ENCODE measurements at places on chromosomes 1 and 21. TPM values are rescaled to one million over a fixed set of nuclear protein-coding genes. Genes with fewer than 3 reads are reported as not detected.

UBE2U gene
- total RNA-seq, result not detected

SPATA21 gene
- 0.40 TPM for total RNA-seq

C1QB gene
- total RNA-seq, result not detected

DIP2A gene
- 52.5 TPM for total RNA-seq

PADI2 gene
- not detected for total RNA-seq

OR10Z1 gene
- not detected for total RNA-seq

MEX3A gene
- total RNA-seq, result 5.3 TPM

C1orf185 gene
- not detected for total RNA-seq

ATAD3B gene
- total RNA-seq, result 54.3 TPM

CMPK1 gene
- 85.8 TPM for total RNA-seq

CC2D1B gene
- 38.1 TPM for total RNA-seq

MATN1 gene
- not detected for total RNA-seq

CHIA gene
- not detected for total RNA-seq

SLC1A7 gene
- not detected for total RNA-seq

PAFAH2 gene
- 8.7 TPM for total RNA-seq

PLA2G2E gene
- total RNA-seq, result not detected

ST6GALNAC5 gene
- total RNA-seq, result not detected

NGF gene
- total RNA-seq, result not detected

CLCNKB gene
- total RNA-seq, result not detected

BGLAP gene
- 3.7 TPM for total RNA-seq

PEAR1 gene
- total RNA-seq, result not detected

SV2A gene
- 1.9 TPM for total RNA-seq

PLA2G2F gene
- not detected for total RNA-seq

MIXL1 gene
- 2.7 TPM for total RNA-seq

ADAMTS5 gene
- total RNA-seq, result not detected

CD2 gene
- not detected for total RNA-seq

B3GALT5 gene
- total RNA-seq, result not detected

NPHS2 gene
- total RNA-seq, result not detected

OPTC gene
- not detected for total RNA-seq

KIF14 gene
- 20.1 TPM for total RNA-seq

TRNP1 gene
- not detected for total RNA-seq

GJC2 gene
- total RNA-seq, result 0.53 TPM

FLG gene
- total RNA-seq, result not detected

RGS18 gene
- total RNA-seq, result 9.8 TPM

PRR9 gene
- total RNA-seq, result not detected

HOOK1 gene
- not detected for total RNA-seq

SYT6 gene
- not detected for total RNA-seq

CELA2B gene
- total RNA-seq, result not detected

DNASE2B gene
- not detected for total RNA-seq

CHODL gene
- not detected for total RNA-seq

KRTAP11-1 gene
- total RNA-seq, result not detected

TMEM35B gene
- total RNA-seq, result 19.8 TPM

TTC22 gene
- total RNA-seq, result not detected

MROH9 gene
- not detected for total RNA-seq

SELL gene
- 2.2 TPM for total RNA-seq

VSIG8 gene
- not detected for total RNA-seq
